ENCODE measurements at places on chromosomes 11 and 22.

- no peak for DNase-seq
Observed at GRCh38 chr11:66339162-66339675, 3.0 kb upstream of the RIN1 start.

- DNase-seq: no peak
Observed at GRCh38 chr11:15726221-15726746, 611.6 kb downstream of the INSC start.

- peak; percentile 73 for DNase-seq
Observed at GRCh38 chr11:14396273-14396672, 37.3 kb upstream of the RRAS2 start.

GRCh38 chr11:131644204-131644795 is 273.9 kb downstream of the NTM start:
- DNase-seq: no peak

GRCh38 chr11:61111050-61111435 is 8.8 kb downstream of the CD5 start:
- no peak for DNase-seq

GRCh38 chr11:116890193-116890592 is 52.8 kb upstream of the APOA1 start:
- DNase-seq: no peak

- DNase-seq: no peak
Observed at GRCh38 chr22:33028234-33028633, 29.9 kb downstream of the SYN3 start.

DNA sequence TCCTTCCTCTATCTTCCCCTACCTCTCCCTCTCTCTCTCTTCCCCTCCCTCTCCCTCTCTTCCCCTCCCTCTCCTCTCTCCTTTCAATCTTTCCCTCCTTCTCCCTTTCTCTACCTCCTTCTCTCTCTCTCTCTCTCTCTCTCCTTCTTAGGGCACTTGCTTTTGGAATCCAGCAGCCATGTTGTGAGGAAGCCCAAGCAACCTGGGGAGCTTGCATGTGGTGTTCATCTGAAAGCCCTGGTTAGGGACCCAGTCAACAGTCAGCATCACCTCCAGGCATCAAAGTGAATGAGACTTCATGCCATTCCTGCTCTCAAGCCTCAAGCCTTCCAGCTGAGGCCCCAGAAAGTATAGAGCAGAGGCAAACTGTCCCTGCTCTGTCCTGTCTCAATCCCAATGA is 65.6 kb upstream of the SHISAL1 start:
- DNase-seq: no peak

DNA sequence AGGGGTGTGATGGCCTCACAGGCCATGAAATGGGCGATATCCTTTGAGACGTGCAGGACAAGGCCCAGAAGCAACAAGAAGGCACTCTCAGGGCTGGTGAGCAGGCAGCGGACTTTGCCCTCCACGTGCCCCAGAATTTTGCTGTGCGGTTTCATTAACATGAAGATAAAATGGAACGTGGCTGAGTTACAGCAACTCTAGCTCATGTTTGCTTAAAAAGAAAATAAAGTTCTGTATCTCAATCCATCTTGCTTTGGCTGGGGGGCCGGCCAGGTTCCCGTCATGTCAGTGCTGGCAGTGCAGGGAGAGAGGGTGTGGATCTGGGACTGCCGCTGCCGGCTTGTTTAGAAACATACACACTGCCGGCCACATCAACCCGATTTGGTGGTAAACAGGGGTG is 370.1 kb downstream of the OPCML start:
- no peak for DNase-seq

DNA sequence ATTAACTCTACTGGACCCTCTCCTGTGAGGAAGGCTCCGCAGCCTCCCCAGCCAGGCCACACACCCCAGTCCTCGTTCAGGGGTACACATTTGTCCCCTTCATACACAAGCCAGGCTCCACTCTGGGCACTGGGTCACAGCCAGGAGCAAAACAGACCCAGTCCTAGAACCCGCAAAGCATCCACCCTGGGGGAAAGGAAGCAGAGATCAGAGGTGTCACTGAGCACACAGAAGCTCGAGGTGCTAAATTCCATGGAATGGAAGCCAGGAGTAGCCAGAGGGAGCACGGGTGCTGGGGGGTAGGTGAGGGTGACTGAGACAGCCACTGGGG is 43.6 kb upstream of the TH start:
- no peak for DNase-seq

DNA sequence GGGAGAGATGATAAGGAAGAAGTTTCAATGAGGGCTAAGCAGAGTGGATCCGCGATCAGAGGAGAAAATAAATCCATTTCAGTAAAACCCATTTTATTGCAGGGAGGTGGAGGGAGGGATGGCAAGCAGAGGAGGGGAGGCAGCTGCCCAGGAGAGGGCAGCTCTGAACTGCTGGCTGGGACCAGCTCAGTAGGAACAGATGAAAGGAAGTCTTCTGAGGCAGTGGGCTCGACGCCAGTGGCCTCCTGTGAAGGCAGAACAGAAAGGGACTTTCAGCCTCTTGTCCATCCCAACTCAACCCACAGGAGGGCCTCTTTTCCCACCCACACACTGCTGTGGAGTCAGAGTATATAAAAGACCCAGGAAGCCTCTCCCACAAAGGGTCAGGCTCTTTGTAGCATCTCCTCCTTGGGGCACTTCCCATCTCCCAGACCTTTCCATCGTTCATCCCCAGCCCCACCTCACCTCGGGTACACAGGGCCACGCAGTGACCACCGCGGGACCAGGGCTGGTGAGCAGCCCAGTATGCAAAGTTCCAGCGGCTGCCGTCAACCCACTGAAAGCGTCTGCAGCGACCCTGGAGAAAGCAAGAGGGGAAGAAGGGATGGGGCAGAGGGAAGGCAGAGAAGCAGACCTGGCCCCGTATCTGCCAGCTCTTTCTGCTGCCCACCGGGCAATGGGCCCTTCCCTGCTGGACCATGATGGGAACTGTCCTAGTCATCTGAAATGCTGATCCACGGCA is 3.0 kb downstream of the PRG2 start:
- DNase-seq: peak; percentile 17

GRCh38 chr11:112776834-112777233 is 184.4 kb upstream of the NCAM1 start:
- DNase-seq: no peak

DNA sequence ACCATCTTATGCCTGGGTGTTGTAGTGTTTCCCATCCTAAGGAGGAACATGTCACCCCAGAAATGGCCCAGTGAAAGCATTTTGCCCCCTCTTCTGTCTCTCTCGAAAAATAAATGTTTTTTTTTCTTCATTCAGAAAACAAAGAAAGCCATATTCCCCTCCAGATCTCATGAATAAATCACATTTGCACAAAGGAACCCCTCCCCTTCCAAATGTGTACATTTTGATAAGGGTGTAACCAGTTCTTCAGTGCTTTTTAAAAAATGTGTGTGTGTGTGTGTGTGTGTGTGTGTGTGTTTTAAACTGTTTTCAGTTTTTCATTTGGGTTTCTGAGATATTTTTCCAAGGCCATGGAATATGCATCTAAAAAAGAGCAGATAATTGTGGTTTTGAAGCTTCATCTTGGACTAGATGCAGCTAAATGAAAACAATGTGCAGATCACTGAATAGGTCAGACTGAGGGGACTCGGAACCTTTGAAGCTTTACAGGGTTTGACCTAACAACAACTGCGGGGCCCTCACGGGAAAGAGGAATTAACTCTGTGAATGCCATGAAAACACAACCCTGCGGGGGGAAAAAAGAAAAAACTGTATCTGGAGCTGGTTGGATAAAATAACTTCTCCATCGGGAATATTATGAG is 76.4 kb downstream of the YAP1 start:
- peak; percentile 25 for DNase-seq

DNA sequence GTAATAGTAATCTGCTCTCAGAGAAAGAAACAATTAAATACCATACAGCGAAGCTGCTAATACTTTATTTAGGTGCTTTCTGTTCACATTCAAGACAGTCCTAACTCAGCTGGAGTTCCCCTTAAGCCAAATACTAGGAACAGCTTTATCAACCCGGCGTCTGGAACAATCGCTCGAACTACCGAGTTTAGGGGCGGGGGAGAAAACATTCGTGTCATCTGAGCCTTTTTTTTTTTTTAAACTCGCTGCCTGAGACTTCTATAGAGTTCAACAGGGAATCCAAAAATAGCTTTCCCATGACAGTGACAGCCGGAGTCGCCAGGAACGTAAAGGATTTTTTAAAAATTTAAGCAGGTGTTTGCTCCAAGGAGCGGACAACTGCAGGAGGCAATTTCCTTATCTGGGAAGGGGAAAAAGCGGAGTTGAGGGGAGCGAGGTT is 852 bp downstream of the TRAF6 start:
- peak; percentile 41 for DNase-seq

- DNase-seq: no peak
Observed at GRCh38 chr11:70848243-70848750, 404.1 kb downstream of the SHANK2 start.

DNA sequence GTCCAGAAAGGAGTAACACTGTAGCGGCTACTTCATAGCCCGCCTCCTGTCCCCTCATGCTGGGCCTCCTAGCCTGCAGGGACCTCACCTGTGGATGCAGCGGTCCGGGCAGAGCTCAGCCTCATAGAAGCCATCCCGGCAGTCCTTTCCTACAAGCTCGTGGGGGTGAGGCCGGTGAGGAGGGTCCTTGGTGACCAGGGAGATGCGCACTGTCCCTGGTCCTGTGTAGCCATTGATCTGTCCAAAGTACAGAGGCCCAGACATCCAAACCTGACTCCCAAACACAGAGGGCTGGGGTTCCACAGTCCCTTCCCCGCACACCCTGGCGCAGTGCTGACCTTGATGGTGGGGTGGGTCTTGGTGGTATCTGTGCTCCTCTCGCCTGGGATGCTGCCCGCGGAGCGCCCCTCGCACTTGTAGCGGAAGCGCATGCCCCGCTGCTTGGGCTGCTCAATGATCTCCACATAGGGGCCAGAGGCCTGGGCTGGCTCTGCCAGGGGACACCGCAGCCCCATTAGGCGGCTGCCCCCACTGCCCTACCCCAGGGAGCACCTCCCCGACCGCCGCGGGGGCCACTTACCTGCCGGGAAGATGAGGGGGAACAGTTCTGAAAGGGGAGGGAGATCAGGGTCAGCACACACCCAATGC is 993 bp downstream of the RELA start:
- DNase-seq: no peak
